ENCODE measurements at places on chromosomes 2 and 18.

- no peak for DNase-seq
Observed at GRCh38 chr18:37889963-37890362, 324.4 kb upstream of the CELF4 start.

- DNase-seq: no peak
Observed at GRCh38 chr2:165529130-165529529, 59.6 kb downstream of the CSRNP3 start.

DNA sequence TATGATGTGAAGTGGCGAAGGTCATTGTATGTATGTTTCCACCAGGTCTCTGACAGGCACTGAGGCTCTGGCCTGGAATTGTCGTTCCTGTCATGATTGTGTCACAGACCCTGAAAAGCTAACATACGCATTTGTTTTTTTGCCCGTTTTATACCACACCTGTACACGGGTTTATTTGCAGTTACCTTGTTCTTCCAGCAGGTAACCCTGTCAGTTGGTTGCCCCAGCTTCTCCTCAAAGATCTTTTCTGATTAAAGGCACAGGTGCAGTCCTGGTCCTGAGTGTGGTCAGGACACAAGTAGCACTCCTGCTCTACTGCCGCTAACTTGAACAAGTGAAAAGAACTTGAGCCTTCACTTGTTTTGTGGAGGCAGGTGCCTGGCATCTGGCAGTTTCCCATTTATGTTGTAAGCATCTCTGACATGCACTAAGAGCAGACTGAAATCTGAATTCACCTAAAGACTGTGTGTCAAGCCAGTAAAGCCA lies 19.9 kb downstream of the CD8A start:
- no peak for DNase-seq

- no peak for DNase-seq
Observed at GRCh38 chr2:68365087-68365486, at the start of gene PLEK. Gene PLEK, plus strand, starts transcription at chr2:68365282. Its CDS starts 70 bp downstream, at chr2:68365352.

DNA sequence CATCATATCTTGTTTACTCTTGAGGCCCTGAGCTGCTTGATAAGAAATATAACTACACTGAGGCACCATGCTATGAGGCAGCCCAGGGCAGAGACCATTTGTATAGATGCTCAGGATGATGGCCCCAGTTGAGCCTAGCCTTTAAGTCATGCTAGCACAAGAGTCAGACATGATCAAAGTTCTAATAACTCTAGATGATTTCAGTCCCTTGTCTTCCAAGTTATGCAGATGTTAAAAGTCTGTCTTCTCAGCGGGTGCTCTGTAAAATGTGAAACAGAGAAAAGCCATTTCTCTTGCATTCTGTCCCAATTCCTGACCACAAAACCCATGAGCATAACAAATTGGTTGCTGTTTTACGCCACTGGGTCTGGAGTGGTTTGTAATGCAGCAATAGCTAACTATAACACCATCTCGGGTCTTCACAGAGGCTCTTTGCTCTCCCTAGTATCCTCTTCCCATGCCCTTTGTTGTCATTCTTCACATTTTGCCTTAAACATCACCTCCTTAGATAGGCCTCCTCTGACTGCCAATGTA lies 49.6 kb downstream of the NXPH2 start:
- no peak for DNase-seq

- no peak for DNase-seq
Observed at GRCh38 chr18:50805732-50806131, 14.1 kb downstream of the MRO start.

- no peak for DNase-seq
Observed at GRCh38 chr2:190607014-190607597, 41.8 kb upstream of the NAB1 start.

- no peak for DNase-seq
Observed at GRCh38 chr18:63972002-63972376, 2.1 kb downstream of the SERPINB8 start.

DNA sequence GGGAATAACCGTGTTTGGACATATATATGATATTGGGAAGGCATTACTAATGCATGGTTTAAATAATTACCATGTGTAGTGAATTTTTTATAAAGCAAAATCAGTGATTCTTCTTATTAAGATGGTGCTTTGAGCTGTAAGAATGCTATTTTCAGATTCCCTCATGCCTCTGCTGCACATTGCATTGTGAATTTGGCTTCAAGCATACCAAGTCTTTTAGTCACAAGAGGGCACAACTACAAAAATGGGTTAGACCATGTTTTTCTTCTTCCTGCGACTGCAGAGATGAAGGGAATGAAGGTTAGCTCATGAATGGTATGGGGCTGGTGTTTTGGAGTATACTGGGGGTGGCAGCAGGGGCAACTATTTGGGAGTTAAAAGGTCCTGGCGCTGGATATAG lies 320.1 kb downstream of the SLC4A3 start:
- DNase-seq: no peak

GRCh38 chr2:102768253-102768652 lies 6.4 kb downstream of the TMEM182 start:
- no peak for DNase-seq

GRCh38 chr2:150487537-150488429 lies at the start of gene RND3:
Gene RND3, minus strand, starts transcription at chr2:150487667. Its CDS starts 250 bp downstream, at chr2:150487417.
- DNase-seq: no peak

GRCh38 chr2:225501022-225501421 lies 101.5 kb downstream of the NYAP2 start:
- no peak for DNase-seq

- no peak for DNase-seq
Observed at GRCh38 chr2:14872779-14873325, 240.3 kb downstream of the LRATD1 start.

- no peak for DNase-seq
Observed at GRCh38 chr2:37985333-37985732, 60.2 kb downstream of the RMDN2 start.

DNA sequence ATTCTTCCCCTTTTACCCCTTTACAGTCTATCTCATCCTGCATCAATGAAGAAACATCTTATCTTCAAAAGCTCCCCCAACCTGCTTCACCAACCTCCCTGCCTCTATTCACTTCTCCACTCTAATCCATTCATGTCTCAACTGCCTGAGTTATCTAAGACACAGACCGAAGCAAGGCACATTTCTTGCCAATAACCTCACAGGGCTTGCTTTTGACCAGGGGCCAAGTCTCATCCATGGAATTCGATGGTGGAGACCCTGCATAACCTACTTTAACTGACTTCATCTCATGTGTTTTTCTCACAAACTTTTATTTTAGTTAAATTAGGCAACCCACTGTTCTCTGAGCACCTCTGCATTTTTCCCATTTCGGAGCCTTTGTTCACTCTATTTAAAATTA lies 69.7 kb downstream of the MYCN start:
- no peak for DNase-seq

- DNase-seq: no peak
Observed at GRCh38 chr2:235211056-235211455, 259.2 kb downstream of the SH3BP4 start.
